Mesenteric fat pad (tissue), 1 donor: ENCODE measurements at places on chromosomes 7 and 10. TPM values are rescaled to one million over a fixed set of nuclear protein-coding genes. Genes with fewer than 3 reads are reported as not detected.

GRCh38 chr10:20228729-20229128 lies 412.5 kb downstream of the PLXDC2 start:
- DNase-seq: no peak

- DNase-seq: no peak
These were observed 16.4 kb downstream of the ZNF487 start for GRCh38 chr10:43453266-43453831.

RET gene
- total RNA-seq: 0.64 TPM

- no peak for DNase-seq
These were observed 64.9 kb downstream of the STEAP1B start for GRCh38 chr7:22435105-22435504.

SLC18A2 gene
- total RNA-seq: 0.42 TPM

GRCh38 chr10:32326119-32326518 lies 20.8 kb downstream of the EPC1 start:
- DNase-seq: no peak

DNA sequence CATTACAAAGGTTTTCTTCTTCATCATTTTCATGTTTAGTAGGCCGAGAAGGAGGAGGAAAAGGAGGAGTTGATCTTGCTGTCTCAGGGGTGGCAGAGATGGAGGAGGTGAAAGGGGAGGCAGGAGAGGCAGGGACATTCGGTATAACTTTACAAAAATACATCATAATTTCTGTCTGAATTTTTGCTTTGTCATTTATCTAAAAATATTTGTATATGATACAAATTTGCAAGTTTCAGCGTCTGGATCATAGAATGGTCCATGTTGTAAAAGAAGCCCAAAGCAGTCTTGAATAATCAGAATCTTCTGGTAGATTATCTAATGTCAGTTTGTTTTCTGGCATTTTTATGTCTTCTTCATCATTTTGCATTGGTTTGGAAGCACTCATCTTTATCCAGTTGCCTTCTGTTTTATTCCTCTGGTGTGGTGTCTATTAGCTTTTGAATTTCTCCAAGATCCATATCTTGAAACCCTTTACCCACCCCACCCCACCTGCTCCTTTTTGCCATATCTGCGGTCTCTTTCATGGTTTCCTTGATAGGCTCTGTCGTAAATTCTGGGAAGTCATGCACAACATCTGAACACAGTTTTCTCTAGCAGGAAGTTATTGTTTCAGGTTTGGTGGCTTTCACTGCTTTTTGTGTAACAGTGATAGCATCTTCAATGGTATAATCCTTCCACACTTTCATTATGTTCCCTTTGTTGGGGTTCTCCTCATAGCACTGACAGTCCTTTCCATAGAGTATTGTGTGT lies 95.0 kb downstream of the ST7 start:
- DNase-seq: no peak

GRCh38 chr7:121871188-121871587 lies 1.8 kb upstream of the PTPRZ1 start:
- no peak for DNase-seq

DNA sequence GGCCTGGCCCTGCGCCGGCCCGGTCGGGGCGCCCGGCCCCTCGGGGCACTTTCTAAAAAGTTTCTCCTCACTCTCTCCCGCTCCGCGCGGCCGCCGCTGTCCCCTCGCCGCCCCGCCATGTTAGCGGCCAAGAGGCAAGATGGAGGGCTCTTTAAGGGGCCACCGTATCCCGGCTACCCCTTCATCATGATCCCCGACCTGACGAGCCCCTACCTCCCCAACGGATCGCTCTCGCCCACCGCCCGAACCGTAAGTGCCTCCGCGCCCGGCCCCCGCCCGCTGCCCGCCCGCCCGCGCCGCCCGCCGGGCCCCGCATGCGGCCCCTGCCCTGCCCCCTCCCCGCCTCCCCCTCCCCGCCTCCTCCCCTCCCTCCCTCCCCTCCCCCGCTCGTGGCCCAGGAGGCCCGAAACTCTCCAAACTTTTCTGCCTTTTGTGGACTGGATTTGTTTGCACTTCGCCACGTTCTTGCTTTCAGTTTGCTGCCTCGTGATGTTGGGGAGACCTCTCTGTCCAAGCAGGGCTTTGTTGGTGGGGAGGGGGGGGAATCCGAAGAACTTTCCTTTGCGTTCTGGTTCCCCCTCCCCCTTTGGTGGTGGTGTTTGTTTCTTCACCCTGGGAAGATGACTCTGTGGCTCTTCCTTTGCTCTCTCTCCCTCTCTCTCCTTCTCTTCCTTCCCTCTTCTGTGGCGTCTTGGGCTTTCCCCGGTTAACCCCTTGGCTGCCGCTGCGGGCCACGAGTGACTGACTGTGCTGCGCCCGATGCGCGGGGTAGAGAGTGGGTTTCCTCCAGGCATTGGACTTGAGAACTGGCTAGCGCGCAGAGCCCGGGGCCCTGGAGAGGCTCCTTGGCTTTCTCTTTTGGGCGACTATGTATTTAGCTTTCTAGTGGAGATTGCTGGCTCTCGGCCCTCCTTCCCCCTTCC lies 1.6 kb downstream of the TCF7L2 start:
- DNase-seq: no peak

GJD4 gene
- not detected for total RNA-seq

GRCh38 chr10:116696919-116697318 lies 45.4 kb downstream of the HSPA12A start:
- DNase-seq: no peak

GRCh38 chr10:62578301-62578700 lies 204.1 kb downstream of the ZNF365 start:
- no peak for DNase-seq

DNA sequence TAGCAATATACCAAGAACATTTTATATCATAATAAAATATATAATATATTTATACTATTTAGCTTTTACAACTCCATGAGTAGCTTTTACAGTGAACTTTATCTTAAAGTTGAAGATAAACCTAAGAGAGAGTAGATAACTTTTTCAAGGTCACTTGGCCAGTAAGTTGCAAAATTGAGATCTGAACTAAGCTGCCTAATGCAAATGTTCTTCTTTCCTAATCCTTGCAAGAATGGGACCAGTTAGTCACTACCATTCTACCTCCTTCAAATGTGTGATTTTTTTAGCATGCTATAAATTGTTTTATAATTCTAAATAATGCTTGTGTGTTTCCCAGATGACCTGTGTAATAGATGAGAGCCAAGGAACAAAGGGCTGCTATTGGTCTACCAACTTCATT lies 47.8 kb downstream of the CH25H start:
- no peak for DNase-seq

DNA sequence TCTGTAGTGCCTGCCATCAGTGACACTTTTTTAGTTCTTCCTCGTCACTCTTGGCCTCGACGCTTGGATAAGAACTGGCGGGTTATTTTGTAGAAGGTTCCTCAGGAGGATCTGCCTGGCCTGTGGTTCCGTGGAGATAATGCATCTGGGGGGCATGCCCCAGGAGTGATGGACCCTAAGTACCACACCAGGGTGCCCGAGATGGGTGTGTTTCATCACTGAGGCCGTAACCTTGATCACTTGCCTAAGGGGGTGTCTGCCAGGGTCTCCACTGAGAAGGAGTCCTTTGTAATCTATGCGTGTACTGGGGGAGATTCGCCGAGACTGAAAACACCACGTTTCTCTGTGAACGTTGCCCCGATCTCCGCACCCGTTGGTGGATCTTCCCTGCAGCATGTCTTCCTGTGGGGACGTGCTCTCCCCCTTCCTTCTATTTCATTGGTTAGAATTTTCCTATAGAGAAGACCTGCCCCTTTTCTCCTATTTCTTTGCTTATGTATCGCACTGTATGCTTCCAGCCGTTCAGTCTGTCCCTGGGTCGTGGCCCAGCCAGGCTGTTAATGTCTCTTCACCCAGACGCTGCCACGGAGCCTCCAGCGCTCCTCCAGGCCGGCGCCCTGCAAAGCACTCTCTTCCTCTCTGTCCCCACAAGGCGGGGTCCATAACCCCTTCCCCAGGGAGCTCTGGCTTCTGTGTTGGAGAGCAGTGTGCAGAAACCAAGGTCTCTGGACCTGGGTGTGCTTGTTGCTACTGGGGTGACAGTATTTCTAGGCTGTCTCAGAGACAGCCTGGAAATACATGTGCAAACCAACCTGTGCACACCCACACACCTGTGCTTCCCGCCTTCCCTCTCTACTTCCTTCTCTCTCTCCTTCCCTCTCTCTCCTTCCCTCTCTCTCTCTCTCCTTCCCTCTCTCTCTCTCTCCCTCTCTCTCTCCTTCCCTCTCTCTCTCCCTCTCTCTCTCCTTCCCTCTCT lies 14.4 kb upstream of the DPYSL4 start:
- no peak for DNase-seq

ANKRD1 gene
- 1.6 TPM for total RNA-seq

- no peak for DNase-seq
These were observed 184.0 kb upstream of the ADO start for GRCh38 chr10:62620491-62620890.

DOCK4 gene
- 40.9 TPM for total RNA-seq

DNA sequence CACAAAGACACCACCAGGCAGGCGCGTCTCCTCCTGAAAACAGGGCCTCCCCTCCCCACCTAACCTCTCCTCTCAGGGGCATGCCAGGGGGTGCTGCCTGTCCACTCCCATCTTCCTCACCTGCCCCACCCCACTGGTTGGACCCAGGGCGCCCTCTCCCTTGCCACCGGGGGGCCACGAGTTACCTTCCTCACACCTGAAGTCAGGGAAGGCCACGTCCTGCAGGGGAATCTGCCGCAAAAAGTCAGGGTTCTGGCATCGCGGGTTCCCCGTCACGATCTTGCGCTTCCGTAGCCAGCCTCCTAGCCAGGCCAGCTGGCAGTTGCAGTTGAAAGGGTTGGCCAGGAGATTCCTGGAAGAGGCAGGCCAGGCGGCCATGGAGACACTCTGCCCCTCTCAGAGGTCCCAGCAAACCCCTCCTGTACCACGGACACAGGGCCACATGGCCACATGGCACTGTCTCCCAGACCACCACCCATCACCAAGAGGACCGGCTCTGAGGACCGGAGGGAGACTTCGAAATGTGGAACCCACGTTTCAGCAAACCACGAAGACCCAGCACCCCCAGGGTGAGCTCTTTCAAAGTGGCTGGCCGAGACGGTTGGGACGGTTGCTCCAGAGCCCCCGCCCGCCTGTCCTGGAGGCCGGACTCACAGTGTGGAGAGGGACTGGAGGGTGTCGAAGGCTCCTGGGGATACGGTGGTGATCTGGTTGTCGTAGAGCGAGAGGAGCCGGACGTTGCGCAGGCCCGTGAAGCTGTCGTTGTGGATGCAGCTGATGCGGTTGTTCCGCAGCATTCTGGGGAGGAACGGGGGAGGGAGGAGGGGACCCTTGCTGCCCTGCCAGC lies 142.8 kb downstream of the SLIT1 start:
- DNase-seq: no peak

DNA sequence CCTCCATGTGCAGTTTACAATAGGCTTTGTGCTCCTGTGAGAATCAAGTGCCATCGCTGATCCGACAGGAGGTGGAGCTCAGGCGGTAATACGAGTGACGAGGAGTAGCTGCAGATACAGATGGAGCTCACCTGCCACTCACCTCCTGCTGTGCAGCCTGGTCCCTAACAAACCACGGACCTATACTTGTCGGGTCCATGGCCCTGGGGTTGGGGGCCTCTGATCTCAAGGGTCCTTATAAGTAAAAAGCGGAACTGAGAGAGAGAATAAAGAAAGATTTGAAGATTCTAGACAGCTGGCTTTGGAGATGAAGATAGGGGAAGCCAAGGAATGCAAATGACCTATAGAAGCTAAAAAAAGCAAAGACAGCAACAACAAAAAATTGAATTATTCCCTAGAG lies 130.6 kb downstream of the PLXDC2 start:
- no peak for DNase-seq

NPSR1 gene
- total RNA-seq: not detected

HOXA9 gene
- total RNA-seq: 10.4 TPM

KCNIP2 gene
- total RNA-seq: 151 TPM

- DNase-seq: no peak
These were observed 173.6 kb downstream of the PRKCQ start for GRCh38 chr10:6406220-6407033.

- DNase-seq: no peak
These were observed 14.1 kb downstream of the ATXN7L1 start for GRCh38 chr7:105862276-105862675.
